A172 (cell line): ENCODE measurements at places on chromosomes 16 and 17. TPM values are rescaled to one million over a fixed set of nuclear protein-coding genes. Genes with fewer than 3 reads are reported as not detected.

Gene CCR7
- total RNA-seq: not detected in 2 replicates

Gene C17orf100
- total RNA-seq: 0.24 and 0.89 TPM in 2 replicates

Gene TCAP
- 0.19 and 0.26 TPM in 2 replicates for total RNA-seq

Gene PYY
- not detected in 2 replicates for total RNA-seq

Gene KRTAP1-5
- not detected in 2 replicates for total RNA-seq

Gene ASGR2
- not detected in 2 replicates for total RNA-seq

Gene HCRT
- total RNA-seq: not detected in 2 replicates
